ENCODE measurements at places on chromosomes 6 and 20. TPM values are rescaled to one million over a fixed set of nuclear protein-coding genes. Genes with fewer than 3 reads are reported as not detected.

- DNase-seq = no peak
Observed at GRCh38 chr20:18638768-18639167, 50.9 kb downstream of the DTD1 start.

DNA sequence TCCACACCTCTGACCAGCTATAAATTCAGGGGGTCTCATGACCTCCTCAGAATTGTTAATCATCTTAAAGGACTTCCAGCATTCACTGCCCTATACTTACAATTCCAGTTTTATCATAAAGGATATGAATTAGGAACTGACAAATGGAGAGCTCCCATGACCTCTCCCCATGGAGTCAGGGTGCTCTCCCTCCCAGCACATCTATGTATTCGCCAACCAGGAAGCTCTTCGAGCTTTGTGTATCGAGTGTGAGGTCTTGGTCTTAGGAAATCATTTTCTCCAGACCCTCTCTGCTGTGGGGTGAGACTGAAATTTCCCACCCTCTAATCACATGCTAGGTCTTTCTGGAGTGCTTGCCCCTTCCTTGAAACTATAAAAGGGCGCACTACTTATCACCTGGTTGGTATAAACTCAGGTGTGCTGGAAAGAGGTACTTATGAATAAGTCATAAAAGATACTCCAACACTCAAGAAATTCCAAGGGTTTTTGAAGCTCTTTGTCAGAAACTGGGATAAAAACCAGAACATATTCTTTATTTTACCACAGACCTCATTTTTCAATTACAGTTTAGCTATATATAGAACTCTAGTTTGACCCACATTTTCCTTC is 238.4 kb upstream of the OPRM1 start:
- no peak for DNase-seq

GRCh38 chr20:37955511-37955910 is 52.6 kb downstream of the VSTM2L start:
- no peak for DNase-seq

DNA sequence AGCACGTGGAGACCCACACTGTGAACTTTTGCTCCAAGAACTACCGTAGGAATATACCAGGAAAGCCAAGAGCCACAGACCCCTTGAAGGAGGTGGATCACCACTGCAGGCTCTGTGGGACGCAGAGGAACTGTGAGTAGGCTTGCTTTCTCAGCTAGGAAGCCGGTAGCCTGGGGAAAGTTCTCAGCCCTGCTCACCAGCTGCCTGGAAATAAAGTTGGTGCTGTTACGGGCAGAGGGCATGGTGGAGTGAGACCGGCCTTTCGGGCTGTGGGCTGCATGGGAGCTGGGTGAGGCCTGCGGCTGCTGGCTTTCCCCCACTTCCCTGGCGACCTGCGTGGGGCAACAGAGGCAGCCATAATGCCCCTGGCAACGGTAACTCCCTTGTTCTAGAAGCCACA is 373.0 kb upstream of the RUNX2 start:
- no peak for DNase-seq

DNA sequence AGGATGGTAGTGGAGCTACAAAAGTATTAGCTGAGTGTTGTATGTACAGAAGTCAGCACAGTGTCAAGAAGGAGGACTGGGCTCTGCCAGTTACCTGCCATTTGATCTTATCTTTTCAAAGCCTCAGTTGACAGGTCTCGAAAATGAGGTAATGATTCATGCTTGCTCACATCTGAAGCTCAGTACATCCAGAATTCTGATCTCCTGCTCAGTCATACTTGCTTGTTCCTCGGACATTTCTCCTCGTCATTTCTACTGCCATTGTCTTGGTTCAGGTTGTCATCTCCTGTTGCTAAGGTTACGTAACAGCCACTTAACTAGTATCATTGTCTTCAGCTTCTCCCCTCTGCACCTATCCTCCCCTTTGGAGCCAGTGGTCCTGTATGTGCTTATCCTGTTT is 89.5 kb downstream of the SLX4IP start:
- DNase-seq = no peak

- DNase-seq = no peak
Observed at GRCh38 chr6:131013495-131013894, 49.5 kb downstream of the EPB41L2 start.

- DNase-seq = no peak
Observed at GRCh38 chr20:17344790-17345189, 118.0 kb downstream of the PCSK2 start.

DNA sequence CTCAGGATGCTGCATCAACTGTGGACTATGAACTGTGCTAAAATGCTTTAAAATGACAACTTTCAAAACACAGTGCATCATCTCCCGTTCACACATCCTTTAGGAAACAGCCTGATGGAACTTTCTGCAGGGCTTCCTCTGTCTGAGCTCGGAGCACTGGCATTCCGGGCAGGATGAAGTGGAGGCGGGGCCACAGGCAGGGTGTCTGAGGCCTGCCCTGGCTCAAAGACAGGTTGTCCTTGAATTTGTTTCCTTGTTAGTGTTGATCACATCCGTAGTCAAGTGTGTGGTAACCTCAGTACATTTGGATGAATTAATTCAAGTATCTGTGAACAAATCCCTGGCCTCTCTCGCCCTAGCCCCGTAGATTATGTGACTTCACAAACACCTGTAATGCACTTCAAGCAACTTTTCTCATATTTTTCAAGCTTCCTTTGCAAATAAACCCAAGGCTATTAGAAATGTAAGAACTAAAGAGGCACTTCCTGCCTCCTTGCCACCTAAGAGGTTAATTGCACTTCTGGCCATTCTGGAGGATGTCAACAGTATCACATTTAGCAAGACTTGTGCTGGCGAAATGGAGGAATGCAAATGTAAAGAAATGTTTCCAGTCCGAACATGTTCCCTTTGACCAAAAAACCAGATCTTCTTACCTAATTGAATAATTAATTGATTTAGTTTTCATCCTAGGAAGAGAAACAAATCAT is 3.1 kb downstream of the CD93 start:
- DNase-seq = no peak

DNA sequence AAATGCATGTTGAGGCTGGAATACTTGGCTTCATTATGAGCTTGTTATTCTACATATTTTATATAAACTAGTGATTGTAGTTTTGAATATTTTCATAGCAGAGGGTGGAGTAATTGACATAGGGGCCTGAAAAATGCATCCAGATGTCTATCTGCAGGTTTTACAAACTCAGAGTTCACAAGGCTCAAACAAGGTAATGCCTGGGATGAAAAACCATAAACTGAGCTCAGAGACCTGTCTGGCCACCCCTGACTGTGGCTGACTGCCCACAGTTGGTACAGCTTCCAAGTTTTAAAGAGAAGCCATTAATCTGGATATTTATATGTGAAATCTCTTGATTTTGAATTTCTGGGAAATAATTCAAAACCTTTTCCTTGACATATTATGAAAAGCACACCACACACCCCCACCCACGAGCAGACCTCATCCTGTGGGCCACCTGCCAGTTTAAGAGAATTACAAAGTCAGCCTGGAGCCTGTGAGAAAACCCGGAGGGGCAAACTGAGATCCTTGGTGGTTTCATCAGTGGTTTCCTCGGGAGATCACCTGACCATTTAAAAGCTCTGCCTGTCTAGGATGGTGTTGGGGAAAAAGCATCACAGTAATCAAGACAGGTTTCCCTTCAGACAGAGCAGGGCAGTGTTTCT is 230.1 kb downstream of the SAMD5 start:
- DNase-seq = no peak

DNA sequence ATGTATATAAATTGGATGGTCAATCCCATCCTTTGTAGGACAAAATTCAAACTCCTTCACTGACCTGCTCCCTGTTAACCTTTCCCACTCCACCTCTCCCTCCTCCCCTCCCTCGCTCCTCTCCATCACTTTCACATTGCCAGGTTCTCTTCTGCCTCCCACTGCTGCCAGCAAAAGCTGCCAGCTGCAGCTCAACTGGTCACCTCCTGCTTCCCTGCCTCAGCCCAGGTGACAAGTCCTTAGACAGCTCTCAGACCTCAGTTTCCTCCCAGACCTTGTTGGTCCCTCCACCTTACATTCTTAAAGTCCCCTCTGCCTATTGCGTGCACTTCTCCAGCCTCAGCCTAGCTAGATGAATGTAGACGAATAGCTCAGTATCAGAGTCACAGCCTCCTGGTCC is 23.3 kb upstream of the RTF2 start:
- no peak for DNase-seq

- DNase-seq = no peak
Observed at GRCh38 chr6:56961151-56961550, 6.2 kb downstream of the BEND6 start.

DNA sequence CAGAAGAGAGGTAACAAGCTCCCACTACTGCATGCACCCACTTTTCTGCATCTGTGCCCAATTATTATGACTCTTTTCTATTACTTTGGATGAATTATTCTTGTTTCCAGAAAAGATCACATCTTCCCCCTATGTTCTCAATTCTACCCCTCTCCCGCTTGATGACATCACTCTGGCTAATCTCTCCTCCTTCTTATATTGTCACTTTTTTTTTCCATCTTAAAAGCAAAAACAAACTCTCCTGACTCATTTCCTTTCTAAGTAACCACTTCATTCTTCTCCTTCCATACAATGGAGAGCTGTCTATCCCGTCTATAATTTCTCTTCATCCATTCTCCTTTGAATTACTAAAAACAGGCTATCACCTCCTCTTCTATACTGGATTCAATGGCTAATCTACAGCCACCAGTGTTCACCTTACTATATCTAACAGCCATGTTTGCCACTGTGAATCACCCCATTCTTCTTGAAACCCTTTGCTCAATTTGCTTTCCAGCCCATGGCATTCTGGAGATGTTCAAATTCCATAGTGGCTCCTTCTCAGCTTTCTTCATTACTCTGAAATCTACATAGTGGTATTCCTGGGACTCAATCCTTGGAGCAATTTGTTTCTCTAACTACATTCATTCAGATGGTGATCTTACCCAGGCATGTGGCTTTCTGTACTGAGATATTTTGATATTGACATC is 378.4 kb downstream of the ARHGAP18 start:
- no peak for DNase-seq

DNA sequence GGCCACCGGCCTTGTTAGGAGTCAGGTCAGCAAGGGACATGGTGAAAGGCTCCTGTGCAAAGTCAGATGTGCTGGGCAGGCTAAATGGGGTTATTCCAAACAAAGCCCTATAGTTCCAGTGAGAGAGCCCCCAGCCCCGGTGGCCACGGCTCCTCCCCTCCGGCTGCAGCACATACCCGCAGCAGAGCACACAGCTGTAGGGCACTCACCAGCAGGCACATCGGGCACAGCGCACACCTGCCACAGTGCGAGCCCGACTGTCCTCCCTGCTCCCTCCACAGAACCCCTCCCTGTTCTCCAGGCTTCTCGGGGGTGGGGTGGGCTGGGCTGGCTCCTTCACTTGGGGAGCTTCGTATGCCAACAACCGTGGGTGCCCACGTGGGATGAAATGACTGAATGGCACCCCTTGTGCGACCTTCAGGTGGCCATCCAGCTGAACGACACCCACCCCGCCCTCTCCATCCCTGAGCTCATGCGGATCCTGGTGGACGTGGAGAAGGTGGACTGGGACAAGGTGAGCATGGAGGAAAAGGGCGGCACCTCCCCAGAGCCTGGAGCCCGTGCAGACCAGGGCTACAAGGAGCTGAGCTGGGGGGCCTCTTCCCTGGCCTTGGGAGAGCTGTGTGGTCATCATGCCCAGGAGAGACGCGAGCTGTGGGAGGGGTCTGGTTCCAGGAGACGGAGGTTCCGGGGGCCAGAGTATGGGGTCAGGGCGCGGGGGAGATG is 30.9 kb downstream of the PYGB start:
- no peak for DNase-seq

- DNase-seq = no peak
Observed at GRCh38 chr6:107611094-107611810, 121.3 kb downstream of the SOBP start.

GRCh38 chr6:114718186-114718585 is 375.4 kb upstream of the HS3ST5 start:
- no peak for DNase-seq

DNA sequence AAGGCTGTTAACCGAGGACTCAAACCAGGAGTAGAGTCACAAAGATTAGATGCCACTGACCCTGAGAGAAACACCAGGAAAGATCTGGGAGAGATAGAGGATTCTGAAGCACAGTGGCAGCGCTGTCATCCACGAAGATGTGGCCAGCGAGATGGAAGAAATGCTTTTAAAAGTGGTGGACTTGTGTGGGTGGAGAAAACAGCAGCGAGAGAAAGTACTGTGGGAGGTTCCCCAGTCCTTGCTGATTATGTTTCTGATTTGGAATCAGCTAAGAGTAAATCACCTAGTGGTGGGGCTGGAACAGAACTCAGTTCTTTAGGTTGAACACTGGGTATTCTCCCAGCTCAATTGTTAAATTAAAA is 435 bp upstream of the ZNF322 start:
- no peak for DNase-seq

DNA sequence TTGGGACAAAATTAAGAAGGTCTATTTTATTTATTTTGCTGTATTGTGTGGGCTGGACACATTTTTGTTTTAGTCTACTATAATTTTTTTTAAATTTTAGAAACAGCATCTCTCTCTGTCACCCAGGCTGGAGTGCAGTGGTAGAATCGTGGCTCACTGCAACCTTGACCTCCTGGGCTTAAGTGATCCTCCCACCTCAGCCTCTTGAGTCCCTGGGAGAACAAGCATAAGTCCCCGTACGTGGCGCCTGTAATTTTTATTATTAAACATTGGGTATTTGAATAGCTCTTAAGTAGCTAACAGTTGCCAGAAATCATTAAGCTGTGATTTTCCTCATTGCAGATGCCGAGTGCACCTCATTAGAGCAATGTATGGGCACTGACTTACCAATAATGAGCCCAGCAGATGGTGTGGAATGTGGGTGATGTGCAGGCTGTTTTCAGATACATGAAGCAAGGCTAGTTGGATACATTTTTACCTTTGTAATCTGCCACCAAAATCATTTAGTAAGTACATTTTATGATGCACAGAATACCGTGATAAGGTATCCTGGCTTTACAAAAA is 10.3 kb upstream of the MAS1 start:
- DNase-seq = no peak

DNA sequence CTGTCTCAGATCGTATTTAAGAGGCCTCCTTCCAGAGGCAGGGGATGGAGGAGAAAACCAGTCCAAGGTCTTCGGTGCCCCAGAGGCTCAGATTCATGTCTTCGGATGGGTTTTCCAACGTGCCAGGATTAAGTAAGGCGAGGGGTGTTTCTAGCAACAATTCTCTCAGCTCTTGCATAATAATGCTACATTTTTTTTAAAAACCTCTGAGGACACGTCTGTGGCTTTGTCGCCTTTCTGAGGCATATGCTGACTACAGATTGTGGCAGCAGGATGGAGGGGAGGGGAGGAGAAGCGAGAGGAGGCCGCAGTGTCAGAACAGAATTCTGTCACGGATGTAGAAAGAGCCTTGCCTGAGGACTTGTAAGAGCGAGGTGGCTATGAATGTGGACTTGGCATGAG is 17.7 kb upstream of the CCDC167 start:
- no peak for DNase-seq

DNA sequence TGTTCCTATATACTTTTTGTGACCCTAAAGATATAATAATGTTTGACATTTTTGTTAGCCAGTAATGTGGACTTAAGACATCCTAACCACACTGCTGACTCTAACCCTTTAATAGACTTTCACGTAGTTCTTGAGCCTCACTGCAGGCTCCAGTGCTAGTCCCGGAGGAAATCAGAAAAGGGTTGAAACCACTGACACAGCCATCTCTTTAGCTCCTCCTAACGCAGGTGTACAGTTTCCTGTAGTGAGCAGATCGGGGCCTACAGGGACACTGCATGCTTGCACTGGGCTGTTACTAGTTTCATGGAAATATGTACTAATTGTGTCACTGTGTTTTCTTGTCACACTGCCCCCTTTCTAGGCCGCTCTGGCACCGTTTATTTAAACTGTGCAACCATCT is 512 bp upstream of the HDGFL1 start:
- DNase-seq = no peak

Gene EEF1A1
- 5,082 TPM for total RNA-seq

Gene HLA-DRA
- 244 TPM for total RNA-seq

Gene ZNF512B
- 13.8 TPM for total RNA-seq

Gene FLRT3
- 1.8 TPM for total RNA-seq

Gene DEFB128
- not detected for total RNA-seq

Data from thoracic aorta (tissue), 2 donors.